Osteocyte (in vitro differentiated cells): ENCODE measurements at places on chromosomes 11 and 22.

GRCh38 chr11:57779276-57779675 lies 17.7 kb downstream of the CTNND1 start:
- no peak for DNase-seq

- no peak for DNase-seq
Measured at GRCh38 chr11:33695051-33695566, 5.5 kb downstream of the C11orf91 start.

DNA sequence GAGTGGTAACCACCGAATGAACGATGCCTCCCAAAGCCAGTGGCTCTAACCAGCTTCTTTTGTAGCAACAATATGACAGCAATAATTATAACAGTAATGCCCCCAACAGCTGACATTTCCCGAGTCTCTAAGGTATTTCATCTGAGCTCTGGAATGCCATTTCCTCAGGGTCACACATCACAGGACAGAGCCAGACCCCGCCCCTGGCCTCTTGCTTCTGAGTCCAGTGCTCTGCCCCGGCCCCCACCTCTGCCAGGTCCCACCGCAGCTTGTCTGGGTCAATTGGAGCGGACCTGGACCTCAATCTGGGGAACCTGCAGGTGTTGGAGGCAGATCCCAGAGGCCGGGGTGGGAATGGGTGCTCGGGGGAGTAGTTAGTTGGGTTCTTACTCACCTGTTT lies 63.8 kb downstream of the IGLL1 start:
- no peak for DNase-seq

GRCh38 chr11:14980854-14981253 lies 8.7 kb upstream of the CALCA start:
- DNase-seq = no peak

GRCh38 chr11:303363-303762 lies 4.0 kb upstream of the IFITM5 start:
- no peak for DNase-seq

- no peak for DNase-seq
Measured at GRCh38 chr11:46051102-46051501, 70.2 kb downstream of the PHF21A start.

GRCh38 chr11:6357222-6357621 lies 33.1 kb upstream of the SMPD1 start:
- peak; percentile 85 for DNase-seq

DNA sequence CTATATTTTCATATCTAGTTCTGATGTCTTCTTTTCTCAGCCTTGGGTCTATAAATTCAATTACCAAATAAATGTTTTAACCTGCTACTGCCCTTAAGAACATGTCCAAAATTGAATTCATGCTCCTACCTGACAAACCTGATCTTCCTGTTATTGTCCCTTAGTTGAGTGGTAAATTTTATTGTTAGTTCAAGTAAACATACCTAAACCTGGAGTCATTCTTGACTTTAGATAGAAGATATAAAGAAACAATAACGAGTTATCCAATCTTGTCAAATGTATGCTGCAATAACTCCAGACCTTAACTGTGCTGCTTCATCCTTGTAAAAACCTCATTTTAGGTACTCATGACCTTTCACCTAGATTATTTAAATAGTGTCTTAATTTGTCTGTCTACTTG lies 34.6 kb upstream of the SC5D start:
- DNase-seq = no peak

DNA sequence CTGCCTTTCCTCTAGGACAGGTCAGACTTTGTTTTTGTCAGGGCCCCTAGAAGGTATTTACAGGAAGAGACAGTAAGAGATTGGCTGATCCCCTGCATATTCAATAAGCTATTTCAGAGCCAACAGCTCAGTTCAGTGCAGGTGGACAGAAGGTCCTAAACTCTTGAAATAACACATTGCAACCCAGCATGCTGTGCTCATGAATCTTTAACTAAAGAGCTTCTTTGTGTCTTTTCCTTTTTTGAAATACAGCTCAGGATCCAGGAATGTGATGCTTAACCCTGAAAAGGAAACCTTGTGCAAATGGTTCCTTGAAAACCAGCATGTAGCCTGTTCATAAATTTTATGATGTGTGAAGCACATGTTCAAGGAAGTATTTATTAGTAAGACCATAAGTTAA lies 43.9 kb downstream of the BBOX1 start:
- DNase-seq = no peak

GRCh38 chr11:253886-254270 lies 17.1 kb downstream of the PSMD13 start:
- DNase-seq = peak; percentile 51

DNA sequence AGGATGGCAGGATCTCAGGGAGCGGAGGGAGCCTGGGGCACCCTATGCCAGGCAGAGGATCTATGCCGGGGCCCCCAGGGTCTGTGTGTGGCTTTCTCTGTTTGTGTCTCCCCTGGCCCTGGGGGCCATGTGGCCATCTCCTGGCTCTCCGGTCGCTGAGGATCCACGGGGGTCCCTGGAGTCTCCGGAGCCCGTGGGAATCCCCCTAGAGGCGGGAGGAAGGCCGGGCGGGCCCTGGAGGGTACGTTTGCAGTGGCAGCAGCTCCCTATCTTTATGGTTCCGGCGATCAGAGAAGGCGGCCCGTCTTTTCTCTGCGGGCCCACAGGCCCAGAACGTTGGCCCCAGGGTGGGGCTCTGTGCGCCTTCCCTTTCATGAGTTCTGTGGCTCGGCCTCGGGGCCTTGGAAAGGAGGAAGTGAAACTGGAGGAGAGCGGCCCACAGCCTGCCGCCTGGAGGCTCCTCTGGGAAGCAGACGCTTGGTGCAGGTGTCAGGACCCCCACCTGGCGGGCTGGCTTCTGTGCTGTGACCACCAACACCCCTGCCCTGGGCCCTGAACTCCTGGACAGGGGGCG lies 82.1 kb downstream of the KCNQ1 start:
- peak; percentile 81 for DNase-seq

GRCh38 chr11:104015649-104016415 lies 20.6 kb upstream of the DDI1 start:
- no peak for DNase-seq

- no peak for DNase-seq
Measured at GRCh38 chr22:38471237-38471636, 3.3 kb downstream of the KDELR3 start.

GRCh38 chr11:62445314-62445740 lies 26.5 kb downstream of the SCGB1A1 start:
- no peak for DNase-seq

DNA sequence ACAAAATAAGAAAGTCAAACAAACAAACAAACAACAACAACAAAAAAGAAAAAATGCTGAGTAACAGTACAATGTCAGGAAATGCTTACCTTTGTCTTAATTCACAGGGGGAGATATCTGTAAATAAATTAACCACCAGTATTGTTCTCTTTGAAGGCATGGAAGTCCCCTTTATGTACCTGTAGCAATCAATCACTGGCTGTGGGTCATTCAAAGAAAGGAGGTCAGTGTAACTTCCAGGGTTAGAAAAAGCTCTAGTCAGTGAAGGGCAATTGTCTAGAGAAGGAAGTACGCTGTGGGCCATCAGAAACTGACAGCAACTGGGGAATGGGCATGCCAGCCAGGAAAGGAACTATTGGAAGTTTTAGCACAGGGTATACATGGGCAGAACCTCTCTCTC lies 121.5 kb upstream of the LUZP2 start:
- DNase-seq = no peak

DNA sequence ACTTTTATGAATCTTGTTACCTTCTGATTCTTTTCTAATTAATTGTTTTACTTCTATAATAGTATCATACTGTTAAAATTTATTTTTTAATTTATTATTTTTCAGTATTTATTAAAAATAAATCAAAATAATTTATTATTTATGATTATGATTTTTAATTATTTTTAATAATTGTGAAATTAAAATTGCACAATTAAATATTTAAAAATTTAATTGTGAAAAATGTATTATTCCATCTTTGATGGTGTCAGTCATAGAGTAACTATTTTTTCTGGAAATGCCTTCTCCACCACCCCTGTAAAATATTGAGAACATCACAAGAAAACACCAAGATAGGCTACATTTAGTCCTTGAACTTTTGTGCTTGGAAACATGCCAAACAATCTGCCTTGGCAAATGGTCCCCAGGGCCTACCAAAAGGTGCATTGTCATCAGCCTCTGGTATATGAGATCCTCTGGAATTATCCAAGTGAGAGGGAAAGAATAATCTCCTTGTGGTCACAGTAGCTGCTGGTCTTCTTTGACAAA lies at the start of gene OR8H2:
Gene OR8H2 (plus strand): TSS at position 478 of the 528 bp plus-strand sequence. CDS start 1,356 bp downstream, outside the sequence.
- DNase-seq = no peak

DNA sequence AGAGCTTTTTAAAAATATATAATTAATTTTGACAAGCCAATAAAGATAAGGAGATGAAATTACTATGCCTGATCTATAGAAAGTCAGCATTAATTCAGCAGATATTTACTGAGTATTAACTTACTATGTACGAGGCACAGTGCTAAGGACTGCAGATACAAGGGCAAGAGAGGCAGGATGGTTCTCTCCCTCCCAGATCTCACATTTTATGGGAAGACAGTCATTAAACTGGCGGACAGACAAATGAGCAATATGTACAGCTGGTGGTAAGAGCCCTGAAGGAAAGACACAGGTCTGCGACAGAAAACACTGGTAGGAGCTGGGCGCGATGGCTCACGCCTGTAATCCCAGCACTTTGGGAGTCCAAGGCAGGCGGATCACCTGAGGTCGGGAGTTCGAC lies 36.8 kb downstream of the MCHR1 start:
- DNase-seq = no peak

GRCh38 chr11:60183591-60184205 lies 815 bp upstream of the MS4A6A start:
- no peak for DNase-seq

DNA sequence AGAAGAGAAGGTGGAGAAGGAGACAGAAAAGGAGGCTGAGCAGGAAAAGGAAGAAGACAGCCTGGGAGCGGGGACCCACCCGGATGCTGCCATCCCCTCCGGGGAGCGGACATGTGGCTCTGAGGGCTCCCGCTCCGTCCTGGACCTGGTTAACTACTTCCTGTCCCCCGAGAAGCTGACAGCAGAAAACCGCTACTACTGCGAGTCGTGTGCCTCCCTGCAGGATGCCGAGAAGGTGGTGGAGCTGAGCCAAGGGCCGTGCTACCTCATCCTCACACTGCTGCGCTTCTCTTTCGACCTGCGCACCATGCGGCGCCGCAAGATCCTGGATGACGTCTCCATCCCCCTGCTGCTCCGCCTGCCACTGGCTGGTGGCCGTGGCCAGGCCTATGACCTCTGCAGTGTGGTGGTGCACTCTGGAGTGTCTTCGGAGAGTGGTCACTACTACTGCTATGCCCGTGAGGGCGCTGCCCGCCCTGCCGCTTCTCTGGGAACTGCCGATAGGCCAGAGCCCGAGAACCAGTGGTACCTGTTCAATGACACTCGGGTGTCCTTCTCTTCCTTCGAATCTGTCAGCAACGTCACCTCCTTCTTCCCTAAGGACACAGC lies 21.4 kb downstream of the USP35 start:
- DNase-seq = no peak
